Nucleus accumbens (tissue), 56 donors: ENCODE measurements at places on chromosomes 2 and 18.

GRCh38 chr2:150853263-150853662 lies 365.8 kb upstream of the RND3 start:
- no peak for DNase-seq

GRCh38 chr18:70981400-70982140 lies 692.7 kb downstream of the SOCS6 start:
- DNase-seq = no peak

DNA sequence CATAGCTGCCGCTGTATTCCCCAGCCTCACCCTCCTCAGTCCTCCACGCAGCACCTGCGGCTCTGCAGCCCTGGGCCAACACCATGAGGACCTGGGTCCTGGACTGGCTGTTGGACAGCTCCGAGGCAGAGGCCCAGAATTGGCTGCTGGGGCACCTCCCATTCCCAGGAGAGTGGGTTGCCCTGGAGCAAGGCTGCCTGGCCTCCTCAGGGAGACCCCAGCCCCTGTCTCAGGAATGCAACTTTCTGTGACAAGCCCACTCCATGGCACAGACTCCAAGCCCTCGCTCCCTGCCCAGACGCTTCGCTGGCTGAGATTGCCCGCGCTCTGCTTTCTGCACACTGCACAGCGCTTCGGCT lies 33.0 kb downstream of the CYP26B1 start:
- no peak for DNase-seq

GRCh38 chr18:23712445-23712844 lies 23.2 kb downstream of the LAMA3 start:
- no peak for DNase-seq

- DNase-seq = no peak
These were observed 9.9 kb downstream of the TLK1 start for GRCh38 chr2:171150694-171151285.
